ENCODE measurements at places on chromosomes 12 and 14. TPM values are rescaled to one million over a fixed set of nuclear protein-coding genes. Genes with fewer than 3 reads are reported as not detected.

EPYC gene
- total RNA-seq: not detected

LMNTD1 gene
- total RNA-seq: 0.56 TPM

FGF6 gene
- total RNA-seq: not detected

DHRS4 gene
- total RNA-seq: 17.5 TPM

PPP2R5C gene
- total RNA-seq: 63.1 TPM

VAMP1 gene
- total RNA-seq: 2.5 TPM

DNA sequence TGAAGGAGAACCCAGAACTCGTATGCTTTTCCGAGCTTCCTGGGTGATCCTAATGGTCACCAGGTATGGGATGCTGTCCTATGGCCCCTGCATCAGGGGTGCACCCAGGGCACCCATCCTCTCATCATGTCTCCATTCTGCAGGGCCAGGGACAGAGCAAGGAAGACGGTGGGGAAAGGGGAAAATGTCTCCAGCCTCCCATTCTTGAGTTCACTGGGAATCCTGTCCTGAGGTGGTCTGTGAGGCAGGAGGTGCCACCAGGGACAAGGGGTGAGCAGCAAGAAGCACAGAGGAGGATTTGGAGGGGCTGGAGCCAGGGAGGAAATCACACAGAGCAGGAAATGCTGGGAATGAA, 14.9 kb upstream of the SLC6A12 start:
- DNase-seq: no peak

GRCh38 chr14:60349663-60350365, 100.8 kb downstream of the PPM1A start:
- peak; percentile 11 for DNase-seq

GRCh38 chr12:92619730-92620684, 82.8 kb upstream of the PLEKHG7 start:
- no peak for DNase-seq

DNA sequence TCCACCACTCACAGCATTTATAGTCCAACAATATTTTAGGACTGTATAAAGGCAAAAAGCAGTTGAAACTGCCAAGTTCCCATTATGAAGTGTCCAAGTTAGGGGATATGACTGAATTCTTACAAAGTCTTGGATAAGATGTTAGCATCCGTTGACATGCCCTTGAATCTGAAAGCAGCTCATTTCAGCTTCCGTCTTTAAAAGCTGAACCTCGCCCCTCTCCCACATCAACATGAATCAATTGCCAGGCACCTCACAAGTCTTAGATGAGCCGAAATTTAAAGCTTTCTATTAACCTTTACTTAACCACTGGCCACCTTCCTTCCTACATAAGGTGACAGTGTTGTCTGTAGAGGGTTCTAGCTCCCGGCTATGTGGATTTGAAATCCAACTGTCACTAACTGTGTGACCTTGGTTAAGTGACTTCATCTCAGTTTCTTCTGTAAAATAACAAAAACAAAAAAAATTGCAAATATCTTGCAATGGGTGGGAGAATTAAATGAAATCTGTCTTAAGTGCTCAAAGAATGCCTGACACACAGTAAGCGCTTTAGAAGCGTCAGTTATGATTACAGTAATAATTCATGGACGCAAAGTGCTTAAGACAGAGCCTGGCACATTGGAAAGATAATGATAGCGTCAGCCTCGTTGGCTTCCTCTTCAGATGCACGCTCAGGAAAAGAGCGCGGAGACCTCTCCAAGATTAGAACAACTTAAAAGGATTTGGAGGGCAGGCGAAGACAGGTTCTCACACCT, 1.2 kb downstream of the PPP1CC start:
- no peak for DNase-seq

GRCh38 chr12:30257618-30258017, 438.1 kb downstream of the IPO8 start:
- DNase-seq: no peak

GRCh38 chr12:107329569-107330324, 236.4 kb upstream of the CRY1 start:
- DNase-seq: no peak

GRCh38 chr14:31945701-31946100, 131.4 kb upstream of the ARHGAP5 start:
- no peak for DNase-seq

GRCh38 chr14:22155571-22155970, 433.5 kb downstream of the DAD1 start:
- DNase-seq: no peak

DNA sequence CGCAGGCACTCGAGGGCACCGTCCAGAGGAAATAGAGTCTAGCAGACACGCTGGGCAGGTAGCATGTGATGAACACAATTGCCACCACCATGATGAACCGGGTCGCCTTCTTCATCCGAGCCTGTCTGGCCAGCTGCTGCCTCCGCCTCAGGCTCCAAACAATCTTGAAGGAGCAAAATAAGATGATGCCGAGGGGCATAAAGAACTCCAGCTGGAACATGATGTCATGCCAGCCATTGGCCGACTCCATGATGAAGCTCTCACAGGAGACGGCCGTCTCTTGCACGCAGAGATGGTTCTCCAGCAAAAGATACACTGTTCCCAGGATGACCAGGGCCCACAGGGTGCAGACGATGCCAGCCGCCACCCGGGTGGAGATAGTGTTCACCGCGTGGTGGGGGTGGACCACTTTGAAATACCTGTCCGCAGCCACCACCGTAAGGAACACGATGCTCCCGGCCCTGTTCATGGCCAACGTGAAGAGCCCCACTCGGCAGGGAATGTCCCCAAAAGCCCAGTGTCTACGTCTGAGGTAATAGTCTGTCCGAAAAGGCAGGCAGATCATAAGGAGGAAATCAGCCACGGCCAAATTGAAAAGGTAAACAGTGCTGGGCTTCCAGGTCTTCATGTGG, 945 bp downstream of the HCAR1 start:
- no peak for DNase-seq

DNA sequence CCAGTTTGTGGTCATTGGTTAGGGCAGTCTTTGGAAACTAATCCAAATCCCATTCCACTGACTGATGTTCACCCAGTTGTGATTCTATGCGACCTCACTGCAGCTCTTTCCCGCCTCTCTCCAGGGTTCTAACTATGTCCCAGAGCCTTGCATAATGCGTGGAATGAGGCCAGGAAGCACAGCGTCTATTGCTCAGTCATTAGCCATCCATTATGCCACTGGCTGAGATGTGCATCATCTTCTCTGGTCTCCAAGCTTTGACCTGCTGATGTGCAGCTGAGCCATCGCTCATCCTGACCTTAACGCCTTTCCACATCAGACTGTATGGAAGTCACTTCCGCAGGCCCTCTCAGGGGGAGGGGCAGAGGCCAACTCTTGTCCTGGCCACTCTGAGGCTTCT, 115.4 kb upstream of the VRK1 start:
- no peak for DNase-seq

- no peak for DNase-seq
Measured at GRCh38 chr12:40149673-40150260, 43.9 kb upstream of the SLC2A13 start.

DNA sequence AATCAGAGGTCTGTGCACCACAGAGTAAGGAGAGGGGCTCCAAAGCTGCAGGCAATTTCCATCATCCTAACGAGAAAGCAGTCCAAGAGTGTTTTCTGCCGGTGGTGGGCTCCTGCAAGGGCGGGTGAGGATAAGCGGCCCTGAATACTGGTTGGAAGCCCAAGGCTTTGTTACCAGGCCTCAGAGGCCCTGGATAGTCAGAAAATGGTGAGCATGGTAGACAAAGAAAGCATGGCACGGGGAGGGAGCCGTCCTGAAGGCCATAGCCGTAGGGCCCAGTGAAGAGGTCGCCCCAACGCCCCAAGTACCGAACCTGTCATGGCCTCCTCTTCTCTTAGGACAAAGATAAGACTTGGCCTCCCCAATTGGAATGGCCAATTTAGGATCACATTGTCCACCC, 306.6 kb upstream of the FKBP4 start:
- DNase-seq: no peak
